ENCODE measurements at places on chromosomes 1 and 21. TPM values are rescaled to one million over a fixed set of nuclear protein-coding genes. Genes with fewer than 3 reads are reported as not detected.

Gene SEC16B
- total RNA-seq: 1.0 TPM

Gene DIRAS3
- 1.8 TPM for total RNA-seq

Gene GPR161
- 18.7 TPM for total RNA-seq

- no peak for DNase-seq
- H3K36me3 ChIP-seq: no peaks in the 10 kb centered on the region
- no peak overlapping the region for H3K4me3 ChIP-seq
These were observed 6.6 kb upstream of the NTPCR start for GRCh38 chr1:232943679-232944252.

DNA sequence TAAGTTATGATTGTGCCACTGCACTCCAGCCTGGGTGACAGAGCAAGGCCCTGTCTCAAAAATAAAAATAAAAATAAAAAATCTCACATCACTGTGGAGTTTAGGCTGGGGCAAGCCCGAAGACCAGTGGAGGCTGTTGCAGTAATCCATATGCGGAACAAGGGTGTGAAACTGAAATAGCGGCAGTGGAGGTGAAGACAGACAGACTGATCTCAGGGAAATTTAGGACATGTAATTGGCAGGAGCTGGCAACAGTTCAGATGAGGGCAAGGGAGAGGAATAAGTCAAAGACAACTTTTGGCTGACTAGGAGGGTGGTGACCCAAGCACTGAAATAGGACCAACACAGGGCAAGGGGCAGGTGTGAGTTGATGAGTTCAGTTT, 8.4 kb downstream of the ARMH1 start:
- no peak overlapping the region for H3K27ac ChIP-seq
- no peak overlapping the region for H3K4me3 ChIP-seq
- no peak for DNase-seq

- no peaks in the 10 kb centered on the region for H3K36me3 ChIP-seq
- DNase-seq: no peak
- no peaks in the 10 kb centered on the region for H3K27me3 ChIP-seq
- H3K4me1 ChIP-seq: no peaks in the 10 kb centered on the region
- no peak overlapping the region for H3K27ac ChIP-seq
These were observed 992 bp downstream of the S100A7A start for GRCh38 chr1:153417136-153417888.

Measured in fibroblast of lung (primary cell).